ENCODE measurements at places on chromosomes 7 and 10.

- no peak for DNase-seq
Observed at GRCh38 chr7:11846361-11846955, 14.5 kb upstream of the THSD7A start.

DNA sequence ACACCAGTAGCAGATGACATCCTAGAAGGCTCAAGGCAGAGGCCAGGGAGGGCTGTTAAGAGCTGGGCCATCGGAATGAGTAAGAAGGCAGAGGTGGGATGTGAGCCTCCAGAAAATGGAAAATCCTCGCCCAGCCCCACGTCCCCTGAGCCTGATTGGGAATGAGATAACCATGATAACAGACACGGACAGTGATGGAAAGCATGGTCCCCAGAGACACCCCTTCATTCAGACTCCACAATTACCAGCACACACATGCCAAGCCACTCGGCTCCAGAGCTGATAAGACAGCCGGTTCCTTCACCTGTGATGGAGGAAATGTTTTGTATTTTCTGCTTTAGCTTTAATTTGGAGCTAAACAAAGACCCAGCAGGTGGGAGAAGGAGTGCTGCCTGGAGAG lies 106.0 kb downstream of the GRID1 start:
- DNase-seq, result no peak

- no peak for DNase-seq
Observed at GRCh38 chr7:91295576-91295975, 31.3 kb downstream of the FZD1 start.

DNA sequence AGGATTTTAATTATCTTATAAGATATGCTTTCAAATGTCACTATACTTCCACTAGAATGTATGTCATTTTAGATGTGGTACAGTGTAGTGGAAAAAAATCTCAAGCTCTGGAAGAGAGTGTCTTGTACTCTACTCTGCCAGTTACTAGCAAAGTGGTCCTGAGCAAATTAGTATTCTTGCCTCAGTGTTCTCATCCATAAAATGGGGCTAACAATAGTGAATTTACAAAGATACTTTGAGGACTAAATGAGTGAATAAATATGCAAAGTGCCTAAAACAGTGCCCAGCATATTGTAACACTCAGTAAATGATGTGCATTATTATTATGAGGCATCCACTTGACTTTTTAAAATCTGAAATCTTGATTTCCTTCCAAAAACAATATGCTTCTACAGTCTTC lies 488.9 kb upstream of the PHF14 start:
- DNase-seq, result no peak

DNA sequence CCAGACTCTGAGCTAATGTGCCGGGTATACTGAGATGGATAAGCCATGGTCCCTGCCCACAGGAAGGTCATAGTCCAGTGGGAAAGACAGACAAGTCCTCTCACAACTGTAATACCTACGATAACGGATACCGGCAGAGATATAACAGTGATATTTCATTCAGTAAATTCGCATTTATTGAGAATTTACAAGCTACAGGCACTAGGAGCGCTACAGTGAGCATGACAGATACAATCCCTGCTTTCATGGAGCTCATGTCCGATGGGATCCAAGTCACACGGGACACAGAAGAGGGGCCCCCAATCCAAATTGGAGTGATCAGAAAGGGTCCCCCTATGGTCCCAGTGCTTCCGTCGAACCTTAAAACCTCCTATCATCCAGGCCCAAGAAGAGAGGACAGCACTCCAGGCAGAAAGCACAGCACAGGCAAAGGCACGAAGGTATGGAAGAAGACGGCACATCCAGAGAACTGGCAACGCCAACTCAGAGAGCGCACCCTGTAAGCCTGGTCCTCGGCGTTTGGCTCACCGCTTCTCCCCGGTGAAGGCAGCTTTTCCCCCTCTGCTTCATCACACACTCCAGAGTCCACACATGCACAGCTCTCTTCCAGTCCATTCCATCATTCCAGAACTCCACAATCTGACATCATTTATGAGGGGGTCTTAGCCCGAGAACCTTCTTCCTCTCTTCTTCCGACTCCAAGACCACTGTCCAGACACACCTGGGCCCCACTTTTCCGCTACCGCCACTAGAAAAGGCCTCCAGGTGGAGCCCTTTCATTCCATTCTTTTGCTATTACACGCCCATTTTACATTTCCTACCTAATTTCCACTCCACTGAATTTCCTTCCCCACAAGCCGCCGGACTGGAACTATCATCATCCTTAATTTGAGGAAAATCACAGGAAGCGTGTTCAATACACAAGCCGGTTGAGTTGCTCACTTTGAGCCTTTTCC lies 47.8 kb upstream of the NKX2-3 start:
- no peak for DNase-seq
